ENCODE measurements at places on chromosomes 6 and 20.

- DNase-seq = no peak
Measured at GRCh38 chr6:139713900-139714506, 339.6 kb upstream of the CITED2 start.

- DNase-seq = no peak
Measured at GRCh38 chr6:41673704-41674000, 35.4 kb downstream of the MDFI start.

DNA sequence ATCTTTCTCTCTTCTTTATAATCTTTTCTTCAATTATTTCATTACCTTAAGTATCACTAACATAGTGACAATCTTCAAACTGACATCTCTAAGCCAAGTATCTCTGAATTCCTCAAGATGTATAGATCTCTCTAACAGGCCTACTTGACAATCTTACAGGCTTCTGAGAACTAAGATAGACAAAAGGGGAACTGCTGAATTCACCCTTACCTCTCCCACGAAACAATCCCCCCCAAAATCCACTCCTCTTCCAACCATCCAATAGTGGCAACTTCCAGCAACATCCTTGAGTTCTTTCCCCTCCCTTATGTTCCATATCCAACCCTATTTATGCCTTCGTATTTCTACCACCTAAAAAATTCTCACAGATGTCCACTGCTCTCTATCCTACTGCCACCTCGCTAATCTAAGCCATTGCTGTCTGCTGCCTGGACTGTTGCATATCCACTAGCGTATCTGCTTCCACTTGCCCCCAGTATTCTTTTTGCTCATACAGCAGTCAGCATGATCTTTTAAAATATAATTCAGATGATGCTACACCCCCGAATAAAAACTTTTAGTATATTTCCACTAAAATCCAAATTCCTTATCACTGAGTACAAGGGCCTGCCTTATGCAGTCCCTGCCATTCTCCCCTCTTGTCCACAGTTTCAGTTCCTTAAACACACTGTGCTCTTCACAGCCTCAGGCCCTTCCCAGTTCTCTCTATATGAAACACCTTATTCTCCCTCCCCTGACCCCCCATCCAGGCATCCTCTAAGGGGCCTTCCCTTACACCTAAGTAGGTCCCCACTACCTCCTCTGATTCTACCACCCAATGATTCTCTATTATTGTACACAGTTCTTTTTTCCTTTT is 8.0 kb downstream of the REPS1 start:
- DNase-seq = no peak

- no peak for DNase-seq
Measured at GRCh38 chr6:25202504-25202903, 76.7 kb upstream of the CARMIL1 start.

DNA sequence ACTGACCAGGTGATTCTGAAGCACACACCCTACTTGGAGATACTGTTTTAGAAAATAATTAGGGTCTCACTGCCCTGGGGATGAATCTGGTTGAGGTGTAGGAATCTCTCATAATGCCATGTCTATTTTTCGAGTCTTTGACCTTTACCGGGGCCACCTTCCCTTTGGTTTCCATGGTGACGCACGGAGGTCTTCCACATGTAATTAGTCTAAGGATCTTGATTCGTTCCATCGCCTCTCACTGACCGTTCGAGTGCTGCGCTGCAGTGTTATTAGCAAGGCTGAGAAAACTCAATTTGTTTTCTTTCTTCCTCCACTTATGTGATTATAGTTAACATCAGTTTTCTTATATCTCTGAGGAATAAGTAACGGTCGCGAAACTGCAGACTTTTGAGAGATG is 144.3 kb upstream of the SPACA1 start:
- no peak for DNase-seq

DNA sequence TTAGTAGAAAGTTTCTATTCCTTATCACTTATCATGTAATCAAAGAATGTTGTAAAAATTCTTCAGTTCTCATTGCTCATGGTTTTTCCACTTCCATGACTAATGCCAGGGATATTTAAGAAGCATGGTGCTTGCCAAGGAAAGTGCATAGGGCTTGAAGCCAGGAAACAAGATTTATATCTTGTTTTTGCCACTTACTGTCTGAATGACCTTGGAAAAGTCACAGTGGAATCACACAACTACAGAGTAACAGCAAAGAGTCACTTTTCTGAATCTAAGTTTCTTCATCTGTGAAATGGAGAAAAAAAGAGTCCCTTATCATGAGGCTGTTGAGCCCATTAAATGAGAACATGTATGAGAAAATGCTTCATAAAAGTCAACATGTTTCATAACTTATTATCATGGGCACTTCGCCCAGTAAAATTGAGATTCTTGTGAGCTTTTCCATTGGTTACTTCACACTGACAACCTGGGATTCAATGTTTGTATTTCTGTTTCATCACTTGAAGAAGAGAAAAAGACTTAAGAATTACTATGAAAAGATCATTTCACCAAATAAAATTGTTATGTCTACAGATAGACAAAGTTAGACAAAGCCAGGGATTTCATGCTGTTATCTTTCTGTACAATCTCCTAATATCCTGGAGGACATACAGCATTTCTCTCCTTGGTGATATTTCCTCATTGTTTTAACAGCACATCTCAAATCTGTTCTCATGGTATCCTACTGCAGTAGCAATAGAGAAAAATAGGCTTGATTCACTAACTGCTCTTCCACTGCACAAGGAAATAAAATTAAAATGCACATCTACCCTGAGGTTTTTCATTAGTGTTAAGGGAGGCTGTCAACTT is 7.6 kb upstream of the BMP5 start:
- DNase-seq = no peak

GRCh38 chr6:42021847-42022754 is 28.2 kb upstream of the TAF8 start:
- DNase-seq = no peak

- DNase-seq = no peak
Measured at GRCh38 chr6:3052481-3053230, 15.6 kb upstream of the RIPK1 start.

DNA sequence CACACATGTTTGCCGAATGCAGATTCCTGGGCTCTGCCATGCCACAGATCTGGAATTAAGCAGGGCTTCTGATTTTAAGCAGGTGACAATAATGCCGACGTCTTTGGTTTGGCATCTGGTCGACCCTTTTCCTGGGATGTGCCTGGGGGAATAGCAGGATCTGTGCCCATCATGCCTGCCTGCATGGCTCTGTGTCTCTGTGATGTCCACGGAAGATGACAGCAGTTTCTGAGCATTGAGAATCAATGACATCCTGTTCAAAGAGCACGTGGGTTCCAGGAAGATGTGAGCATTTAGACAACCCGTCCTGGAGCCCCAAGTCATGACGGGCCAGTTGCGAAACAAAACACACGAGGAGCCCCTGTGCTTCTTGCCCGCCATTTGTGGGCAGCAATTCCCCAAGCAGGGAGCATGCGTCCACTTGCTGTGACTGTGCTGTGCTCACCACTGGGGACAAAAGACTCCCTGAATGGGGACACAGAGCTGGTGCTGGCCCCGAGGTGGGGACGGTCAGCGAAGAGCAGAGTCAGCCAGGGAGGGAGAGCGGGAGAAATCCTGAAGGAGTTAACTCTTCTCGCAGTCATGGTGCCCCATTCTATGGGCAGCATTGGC is 110.1 kb downstream of the ERMARD start:
- no peak for DNase-seq

All from right renal pelvis (tissue), 4 donors.